ENCODE measurements at places on chromosomes 7 and 10. TPM values are rescaled to one million over a fixed set of nuclear protein-coding genes. Genes with fewer than 3 reads are reported as not detected.

NKX1-2 gene
- not detected for total RNA-seq

ASB15 gene
- not detected for total RNA-seq

DPP6 gene
- total RNA-seq = not detected

SLC18A3 gene
- not detected for total RNA-seq

NPC1L1 gene
- total RNA-seq = 0.08 TPM

ACTL6B gene
- not detected for total RNA-seq

GPR141 gene
- not detected for total RNA-seq

GRCh38 chr10:74542077-74542476, 284.3 kb upstream of the KAT6B start:
- DNase-seq = no peak

DNA sequence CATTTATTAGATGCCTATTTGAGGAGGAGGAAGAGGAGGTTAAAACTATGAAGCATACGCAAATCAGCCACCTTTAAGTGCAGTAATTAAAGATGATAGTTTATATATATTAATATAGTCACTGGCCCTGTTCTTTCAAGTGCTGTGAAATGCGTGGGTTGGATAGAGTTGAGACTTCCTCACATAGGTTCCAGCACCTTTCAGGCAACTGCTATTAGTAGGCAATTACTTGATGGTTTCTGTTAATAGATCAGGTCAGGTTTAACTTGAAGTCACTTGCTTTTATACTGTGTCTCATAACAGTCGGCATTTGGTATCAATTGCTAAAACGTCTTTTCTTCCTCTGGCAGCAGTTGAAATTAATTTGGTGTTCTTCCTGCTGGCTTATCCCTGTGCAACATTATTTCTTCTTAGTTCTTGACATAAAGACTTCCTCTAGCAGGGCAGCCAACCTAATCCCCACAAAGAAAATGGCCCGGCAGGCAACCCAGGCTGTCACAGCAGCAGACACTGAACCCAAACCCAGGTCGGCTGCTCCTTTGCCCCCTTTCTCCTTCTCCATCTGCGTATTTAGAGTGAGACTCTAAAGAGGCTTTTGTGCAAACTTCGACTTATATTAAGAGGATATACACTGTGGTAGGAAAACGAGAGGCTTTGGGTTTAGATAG, 35.3 kb upstream of the BET1 start:
- DNase-seq = no peak

GRCh38 chr7:13633857-13634256, 355.6 kb downstream of the ETV1 start:
- no peak for DNase-seq

DNA sequence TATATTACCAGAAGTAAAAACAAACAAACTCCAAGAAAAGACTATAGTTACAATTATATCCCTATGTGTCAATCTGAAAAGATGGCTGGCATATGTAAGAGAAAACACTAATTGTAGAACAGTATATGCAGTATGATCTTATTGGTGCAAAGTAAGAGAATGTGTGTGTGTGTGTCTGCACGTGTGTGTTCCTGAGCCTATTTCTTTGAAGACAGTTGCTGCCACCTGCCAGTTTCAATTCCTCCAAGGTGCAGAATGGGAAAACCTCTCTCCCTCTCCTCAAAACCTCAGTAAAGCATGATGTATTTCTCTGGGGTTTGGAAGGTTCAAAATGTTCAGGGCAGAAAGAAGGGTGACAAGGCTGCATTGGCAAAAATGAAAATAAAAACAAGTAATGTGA, 8.8 kb upstream of the SFTPA1 start:
- DNase-seq = no peak

GRCh38 chr10:6148908-6149307, 53.8 kb upstream of the PFKFB3 start:
- DNase-seq = no peak

DNA sequence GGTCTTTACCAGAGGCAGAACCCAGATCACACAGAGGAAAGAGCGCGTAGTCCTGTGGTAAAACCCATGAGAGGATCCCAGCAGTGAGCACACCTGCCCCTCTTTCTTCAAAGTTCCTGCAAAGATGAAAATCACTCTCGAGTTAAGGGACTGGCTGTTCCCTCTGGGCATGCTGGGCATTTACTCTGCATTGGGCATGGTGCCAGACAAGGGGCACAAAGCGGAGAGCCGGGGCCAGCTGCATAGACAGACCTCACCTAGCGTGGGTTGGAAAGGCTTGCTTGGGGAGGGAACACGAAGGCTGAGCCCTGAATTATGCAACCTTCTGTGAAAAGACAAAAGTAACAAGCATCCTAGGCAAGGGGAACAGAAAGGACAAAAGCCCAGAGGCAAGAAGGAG, 120.0 kb upstream of the TCERG1L start:
- DNase-seq = no peak

- DNase-seq = no peak
Observed at GRCh38 chr7:153331427-153331826, 571.9 kb downstream of the ACTR3B start.

- no peak for DNase-seq
Observed at GRCh38 chr10:61897671-61898434, 3.6 kb upstream of the ARID5B start.

DNA sequence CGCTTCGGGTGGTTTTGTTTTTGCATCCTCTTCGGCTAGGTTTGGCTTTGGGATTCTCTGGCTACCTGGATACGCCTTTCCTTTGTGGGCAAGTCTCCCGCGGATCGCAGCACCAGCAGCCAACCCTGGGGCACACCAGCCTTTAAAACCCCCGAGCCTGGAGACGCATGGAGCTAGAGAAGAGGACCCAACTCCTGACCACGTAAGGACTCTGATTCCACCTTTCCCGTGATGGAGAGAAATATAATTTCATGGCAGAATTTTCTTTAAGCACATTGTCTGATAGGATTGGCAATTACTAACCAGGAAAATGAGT, 535.4 kb upstream of the GALNT17 start:
- no peak for DNase-seq

DNA sequence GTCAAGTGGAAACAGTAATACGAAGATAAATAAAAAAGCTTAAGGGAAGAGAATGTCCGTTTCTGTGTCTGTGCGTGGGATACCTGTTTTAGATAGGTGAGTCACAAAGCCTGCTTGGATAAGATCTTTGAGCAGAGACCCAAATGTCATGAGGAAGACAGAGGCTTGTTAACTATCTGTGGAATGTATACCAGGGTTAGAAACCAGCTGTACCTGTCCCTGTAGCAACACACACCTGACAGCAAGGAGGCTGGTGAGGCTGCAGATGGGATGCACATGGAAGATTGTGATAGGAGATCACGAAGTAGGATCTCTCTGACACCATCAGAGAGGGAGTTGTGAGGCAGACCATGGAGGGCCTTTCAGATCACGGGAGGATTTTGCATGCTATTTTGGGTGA, 105.3 kb downstream of the ARHGAP21 start:
- no peak for DNase-seq

DNA sequence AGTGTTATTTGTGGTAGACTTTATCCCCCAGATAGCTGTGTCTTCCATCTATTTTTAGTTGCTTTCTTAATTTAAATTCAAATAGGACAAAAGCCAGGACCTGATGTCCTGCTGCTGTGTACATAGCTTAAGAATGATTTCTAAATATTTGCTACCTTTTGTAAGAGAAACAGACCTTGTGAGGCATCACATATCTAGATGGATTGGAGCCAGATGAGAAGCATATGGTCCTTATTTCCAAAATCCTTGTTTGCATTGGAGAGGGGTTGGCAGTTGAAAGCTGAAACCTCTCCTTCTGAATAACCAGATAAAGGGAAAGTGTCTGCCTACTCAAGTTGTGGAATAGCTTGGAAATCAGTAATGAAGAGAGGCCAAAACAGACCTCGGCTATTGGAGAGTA, 50.7 kb upstream of the AMPH start:
- no peak for DNase-seq

DNA sequence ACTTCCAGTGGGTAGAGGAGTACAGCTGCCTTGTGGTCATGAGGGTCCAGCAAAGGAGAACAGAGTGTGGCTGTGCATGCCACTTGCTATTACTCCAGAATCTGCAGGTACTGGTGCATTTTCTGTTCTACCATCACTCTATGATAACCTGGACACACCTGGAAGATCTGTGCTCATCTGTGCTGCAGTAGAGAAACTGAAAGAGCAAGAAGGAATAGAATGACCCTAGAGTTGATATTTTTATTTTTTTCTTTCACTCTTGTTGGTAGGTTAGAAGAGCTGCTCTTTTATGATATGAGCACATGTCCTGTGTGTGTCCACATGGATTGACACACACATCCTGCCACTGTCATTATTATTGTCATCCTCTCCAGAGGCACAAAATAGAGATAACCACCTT, 48.3 kb upstream of the MTURN start:
- no peak for DNase-seq

DNA sequence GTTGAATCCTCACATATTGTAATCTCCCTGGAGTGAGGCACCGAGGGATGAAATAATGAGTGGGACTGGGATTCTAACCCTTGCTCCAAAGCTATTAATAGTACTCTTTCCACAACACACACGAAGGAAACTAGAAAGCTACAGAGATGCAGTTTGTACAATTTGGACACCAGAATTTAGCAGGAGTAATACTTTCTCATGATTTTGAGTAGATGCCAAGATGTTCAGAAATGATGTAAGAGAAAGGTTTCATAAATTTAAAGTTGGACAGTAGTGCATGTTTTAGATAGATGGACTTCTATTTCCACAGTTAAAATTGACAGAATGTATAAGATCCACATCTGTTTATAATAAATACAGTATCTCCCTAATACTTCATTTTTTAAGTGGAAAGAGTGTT, 46.5 kb downstream of the PRR15 start:
- DNase-seq = no peak

DNA sequence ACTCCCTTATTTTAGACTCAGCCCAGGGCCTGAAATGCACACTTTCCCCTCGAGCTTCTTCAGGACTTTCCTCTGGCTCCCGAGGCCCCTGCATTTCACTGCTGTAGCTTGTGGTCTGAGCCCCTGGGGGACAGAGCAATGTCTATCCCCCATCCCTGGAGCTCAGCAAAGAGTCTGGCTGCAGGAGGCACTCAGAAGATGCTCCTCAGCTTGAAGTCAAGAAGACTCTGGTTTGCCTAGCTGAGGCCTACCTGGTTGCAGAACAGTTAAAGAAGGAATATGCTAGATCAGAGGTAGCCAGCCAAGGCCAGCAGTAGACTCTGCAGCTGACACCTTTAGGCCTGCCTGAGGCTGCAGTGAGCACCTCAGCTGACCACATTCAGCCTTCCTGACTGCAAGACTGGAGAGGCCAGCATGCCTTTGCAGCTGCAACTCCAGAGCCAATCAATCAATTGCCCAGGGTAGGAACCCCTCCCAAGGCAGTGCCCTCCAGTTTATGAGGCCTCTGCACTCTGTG, 36.9 kb upstream of the IKZF1 start:
- DNase-seq = no peak

GRCh38 chr7:98707076-98707475, 90.0 kb downstream of the NPTX2 start:
- DNase-seq = no peak

DNA sequence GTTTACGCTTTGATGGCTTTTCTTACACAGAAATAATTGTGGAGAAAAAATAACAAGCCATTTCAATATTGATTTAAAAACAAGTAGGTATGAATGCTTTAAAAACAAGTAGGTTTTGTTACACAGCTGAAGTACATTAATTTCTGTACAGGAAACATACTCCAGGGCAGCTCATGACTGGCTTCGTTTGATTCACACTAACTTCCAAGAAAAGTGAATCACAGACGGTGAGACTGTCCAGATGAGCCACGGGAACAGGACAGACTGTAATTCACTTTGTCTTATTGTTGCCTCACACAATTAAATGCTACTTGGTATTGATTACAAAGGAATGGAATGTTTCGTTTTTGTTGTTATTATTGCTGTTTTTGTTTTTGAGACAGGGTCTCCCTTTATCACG, 26.6 kb upstream of the SNX10 start:
- no peak for DNase-seq

DNA sequence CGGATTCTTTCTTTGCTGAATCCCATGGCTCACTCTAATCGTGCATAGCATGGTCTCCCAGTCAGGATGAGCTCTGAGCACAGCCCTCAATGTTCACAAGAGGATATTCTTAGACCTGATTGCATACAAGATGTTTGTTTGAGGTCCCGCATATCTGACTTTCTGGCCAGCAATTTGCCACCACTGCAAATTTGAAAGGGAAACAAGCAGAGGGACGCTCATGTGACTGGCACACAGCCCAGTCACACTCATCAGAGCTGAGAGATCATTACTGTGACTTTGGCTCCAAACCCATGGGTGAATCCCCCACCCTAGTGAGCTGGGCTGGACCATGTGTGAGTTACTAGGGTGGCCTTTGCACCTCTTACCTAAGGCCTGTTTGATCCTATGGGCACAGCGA, 9.9 kb downstream of the TAS2R41 start:
- DNase-seq = peak; percentile 40

DNA sequence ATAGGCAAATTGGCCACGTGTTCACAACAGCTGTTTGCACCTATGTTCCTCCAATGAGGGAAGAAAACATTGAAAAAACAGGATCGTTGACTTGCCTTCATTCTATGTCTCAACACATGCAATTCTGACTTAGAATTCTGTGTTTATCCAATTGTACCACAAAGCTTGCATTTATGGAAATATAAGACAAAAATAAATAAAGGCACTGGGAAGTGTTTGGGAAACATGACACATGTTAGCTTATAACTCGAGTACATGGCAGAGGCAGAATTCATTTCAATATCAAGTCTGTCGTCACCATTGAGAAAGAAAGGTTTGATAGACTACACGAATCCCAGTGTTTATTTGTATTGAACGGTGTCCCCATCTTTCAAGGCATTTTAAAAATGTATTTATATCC, 291.2 kb downstream of the AHR start:
- DNase-seq = no peak

DNA sequence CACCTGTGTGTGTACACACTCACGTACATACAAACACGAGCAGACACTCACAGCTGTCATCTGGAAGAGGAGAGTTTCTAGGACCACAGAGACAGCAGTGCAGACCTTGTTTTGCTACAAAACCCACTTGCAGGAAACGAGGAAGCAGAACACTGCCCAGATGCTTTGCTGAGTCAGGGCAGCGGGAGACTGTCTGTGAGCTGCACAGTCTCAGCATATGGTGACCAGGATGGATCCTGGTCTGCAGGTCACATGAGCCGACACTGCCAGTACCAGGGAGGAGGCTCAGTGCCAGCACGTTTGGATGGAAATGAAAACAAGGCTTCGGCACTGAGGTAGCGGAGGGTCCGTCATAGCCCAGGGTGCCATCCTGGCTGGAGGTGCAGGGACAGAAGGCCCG, 117.6 kb upstream of the DPP6 start:
- no peak for DNase-seq

DNA sequence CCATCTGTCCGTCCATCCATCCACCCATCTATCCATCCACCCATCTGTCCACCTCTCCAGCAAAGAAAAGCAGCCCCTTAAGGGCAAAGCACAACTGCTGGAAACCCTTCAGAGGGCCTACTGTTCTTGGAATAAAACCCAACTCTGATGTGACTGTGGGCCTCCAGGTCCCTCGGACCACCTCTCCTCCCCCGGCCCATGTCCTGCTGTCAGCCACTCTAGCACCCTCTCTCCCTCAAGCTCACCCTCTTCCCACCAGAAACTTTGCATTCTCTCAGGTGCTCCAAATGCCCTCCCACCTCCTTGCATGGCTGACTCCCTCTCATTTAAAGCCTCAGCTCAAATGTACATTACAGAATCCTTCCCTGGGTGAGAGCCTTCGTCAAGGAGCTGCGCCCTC, 110.3 kb downstream of the ARHGAP22 start:
- DNase-seq = no peak

GRCh38 chr10:89744026-89744425, 42.6 kb downstream of the KIF20B start:
- no peak for DNase-seq
